ENCODE measurements at places on chromosomes 5 and 9.
A peak's percentile ranks its signal among the peaks of the same experiment; 100 is the strongest.

GRCh38 chr5:37721447-37721871, 118.4 kb downstream of the GDNF start:
- DNase-seq, result no peak

DNA sequence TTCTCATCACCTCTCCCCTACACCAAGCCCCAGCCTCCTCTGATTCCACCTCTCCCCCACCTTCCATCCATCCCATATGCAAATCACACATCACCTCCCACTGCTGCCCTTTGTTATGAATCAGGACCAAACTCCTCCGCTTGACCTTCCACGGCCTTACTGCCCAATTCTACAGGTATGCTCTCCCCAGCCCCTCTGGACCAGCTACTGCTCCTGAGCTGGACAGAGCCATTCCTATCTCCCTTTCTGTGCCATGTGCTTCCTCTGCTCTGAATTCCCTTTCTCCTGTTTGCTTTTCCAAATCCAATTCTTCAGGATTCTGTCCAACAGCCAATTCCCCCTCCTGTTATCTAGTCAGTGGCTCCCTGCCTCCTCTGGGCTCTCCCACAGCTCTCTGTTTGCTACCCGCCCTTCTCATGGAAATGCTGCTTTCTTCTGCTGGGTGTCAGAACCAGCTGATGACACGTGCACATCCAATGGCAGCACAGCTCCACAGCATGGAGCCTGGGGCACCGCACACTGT, 8.3 kb downstream of the FABP6 start:
- no peak for DNase-seq

GRCh38 chr9:98347642-98348041, 92.2 kb upstream of the TBC1D2 start:
- DNase-seq, result no peak

DNA sequence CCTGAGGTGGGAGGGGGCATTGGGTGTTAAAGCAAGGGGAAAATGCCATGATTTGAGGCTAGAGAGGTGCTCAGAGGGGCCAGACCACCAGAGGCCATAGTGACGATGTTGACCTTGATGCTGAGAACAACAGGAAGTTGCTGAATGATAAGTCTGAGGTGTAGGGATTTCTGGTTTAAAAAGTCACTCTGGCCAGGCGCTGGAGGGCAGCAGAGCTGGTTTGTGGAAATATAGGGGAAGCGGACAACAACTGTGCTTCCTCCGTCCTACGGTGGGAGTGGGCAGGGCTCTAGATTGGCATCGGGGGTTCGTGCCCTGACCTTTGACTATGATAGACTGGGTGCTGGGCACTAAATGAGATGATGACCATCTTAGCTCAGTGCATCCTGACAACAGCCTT, 44.7 kb downstream of the STOM start:
- DNase-seq, result no peak

DNA sequence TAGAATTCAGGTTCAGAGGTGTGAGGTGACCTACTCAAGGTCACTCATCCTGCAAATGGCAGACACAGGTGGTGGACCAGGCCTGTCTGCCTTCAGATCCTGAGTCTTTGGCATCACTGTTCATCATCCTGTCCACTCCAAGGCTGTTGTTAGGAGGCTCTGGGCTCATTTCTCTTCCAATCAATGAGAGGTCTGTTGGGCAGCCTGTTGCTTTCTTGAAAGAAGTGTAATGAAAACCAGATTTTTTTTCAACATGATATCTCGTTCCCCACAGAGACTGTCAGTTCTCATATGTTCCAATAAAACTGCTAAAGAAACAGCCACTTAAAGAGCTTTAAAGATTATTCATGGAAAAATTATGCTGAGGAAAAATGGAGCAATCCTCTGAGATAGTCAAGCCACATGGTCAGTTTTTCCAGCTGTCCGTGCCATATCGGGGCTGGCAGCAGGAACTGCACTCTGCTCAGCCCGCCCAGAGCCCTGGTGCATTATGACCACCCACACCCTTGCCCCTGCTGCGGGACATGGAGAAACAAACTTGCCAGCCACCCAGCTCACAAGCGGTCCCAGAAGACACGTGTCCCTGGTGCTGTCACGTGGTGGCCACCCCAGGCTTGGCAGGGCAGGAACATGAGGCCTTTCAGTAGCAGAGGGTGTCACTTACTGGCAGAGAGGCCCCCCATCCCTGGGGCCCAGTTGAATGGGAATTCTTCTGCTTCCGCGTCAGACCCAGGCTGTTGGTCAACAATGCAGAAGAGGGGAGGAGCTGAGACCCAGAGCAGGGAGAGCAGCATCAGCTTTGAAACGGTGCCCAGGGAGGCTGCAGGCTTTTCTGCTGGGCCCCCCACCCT, 63.7 kb upstream of the ANGPTL2 start:
- no peak for DNase-seq

GRCh38 chr5:55541056-55541635, 6.4 kb upstream of the PLPP1 start:
- no peak for DNase-seq

DNA sequence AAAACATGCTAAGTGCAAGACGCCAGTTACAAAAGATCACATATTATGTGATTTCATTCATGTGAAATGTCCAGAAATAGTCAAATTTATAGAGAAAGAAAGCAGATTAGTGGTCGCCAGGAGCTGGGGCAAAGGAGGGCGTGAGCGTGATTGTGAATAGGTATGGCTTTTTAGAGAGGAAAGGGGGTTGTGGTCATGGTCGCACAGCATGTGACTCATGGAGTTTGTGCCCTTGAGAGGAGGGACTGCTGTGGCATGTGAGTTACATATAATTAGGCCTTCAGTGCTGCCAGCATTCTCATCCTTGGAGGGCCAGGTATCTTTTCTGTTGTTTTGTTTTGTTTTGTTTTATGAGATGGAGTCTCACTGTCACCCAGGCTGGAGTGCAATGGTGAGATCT, 21.2 kb upstream of the MARCHF6 start:
- no peak for DNase-seq

- DNase-seq, result no peak
These were observed 5.6 kb downstream of the FAXDC2 start for GRCh38 chr5:154844809-154845208.

- DNase-seq, result no peak
These were observed 32.6 kb downstream of the SARDH start for GRCh38 chr9:133705576-133705975.

DNA sequence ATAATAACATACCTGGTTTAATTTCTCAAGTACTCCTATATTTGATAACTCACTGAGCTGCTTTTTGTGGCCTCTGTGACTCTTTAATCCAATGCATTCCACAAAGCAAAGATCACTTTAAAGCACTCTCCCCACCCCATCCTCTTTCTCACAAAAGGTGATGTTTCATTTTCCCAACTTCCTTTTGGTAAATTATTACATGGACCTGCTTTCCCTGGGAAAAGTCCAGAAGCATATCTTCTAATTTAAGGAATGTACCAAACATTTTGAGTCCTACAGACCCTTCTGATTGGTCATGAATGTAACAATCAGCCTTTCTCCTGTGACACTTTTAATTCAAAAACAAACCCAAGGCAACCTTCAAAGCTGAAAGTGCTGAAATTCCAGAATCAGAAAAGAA, 71.1 kb downstream of the MLLT3 start:
- no peak for DNase-seq

GRCh38 chr5:109690242-109690974, 681 bp downstream of the MAN2A1 start:
- DNase-seq, result peak; percentile 33

- DNase-seq, result no peak
These were observed 339.6 kb upstream of the SGCD start for GRCh38 chr5:155987265-155987810.

DNA sequence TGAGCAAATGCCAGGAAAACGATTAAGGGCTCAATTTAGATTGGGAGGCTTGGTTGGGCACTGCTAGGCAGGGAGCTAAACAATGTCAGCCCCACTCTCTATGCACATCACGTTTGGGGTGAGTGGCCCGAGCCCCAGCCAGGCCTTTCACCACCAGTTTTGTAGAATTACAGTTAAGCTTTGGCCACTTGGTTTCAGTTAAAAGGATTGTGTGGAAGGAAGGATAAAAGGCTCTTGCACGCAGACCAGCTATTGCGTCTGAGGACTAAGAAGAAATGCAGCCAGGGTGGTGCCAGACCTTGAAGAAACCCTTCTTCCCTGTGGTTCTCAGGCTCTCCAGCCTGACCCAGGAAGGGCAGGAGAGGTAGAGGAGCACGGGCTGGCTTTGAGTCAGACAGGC, 125.3 kb upstream of the SLC44A1 start:
- no peak for DNase-seq

DNA sequence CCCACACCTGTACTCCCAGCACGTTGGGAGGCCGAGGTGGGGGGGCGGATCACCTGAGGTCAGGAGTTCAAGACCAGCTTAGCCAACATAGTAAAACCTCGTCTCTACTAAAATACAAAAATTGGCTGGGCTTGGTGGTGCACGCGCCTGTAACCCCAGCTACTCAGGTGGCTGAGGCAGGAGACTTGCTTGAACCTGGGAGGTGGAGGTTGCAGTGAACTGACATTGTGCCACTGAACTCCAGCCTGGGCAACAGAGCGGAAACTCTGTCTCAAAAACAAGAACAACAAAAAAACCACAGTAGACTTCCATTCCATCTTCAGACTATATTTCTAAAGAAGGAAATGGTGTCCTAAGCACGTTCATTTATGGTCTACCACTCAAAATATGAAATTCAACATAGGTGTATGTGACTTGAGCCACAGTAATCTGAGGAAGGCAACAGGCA, 14.2 kb upstream of the SERINC5 start:
- no peak for DNase-seq

DNA sequence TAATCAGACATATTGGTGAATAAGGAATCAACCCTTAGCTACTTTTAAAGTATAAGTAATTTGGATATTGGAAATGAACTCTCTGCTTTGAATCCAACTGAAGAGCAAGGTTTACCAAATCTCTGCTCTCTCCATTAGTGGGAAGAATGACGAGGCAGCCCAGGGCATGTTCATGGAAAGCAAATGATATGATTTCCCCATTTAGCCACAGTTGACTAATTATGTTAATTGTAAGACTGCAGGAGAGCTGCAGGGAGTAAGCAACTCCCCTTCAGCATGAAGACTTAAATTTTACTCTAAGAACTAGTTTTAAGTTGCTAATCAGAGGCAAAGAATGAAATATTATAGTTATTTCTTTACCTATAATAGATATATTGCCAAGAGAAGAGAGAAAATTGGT, 194.3 kb upstream of the CD180 start:
- DNase-seq, result no peak

DNA sequence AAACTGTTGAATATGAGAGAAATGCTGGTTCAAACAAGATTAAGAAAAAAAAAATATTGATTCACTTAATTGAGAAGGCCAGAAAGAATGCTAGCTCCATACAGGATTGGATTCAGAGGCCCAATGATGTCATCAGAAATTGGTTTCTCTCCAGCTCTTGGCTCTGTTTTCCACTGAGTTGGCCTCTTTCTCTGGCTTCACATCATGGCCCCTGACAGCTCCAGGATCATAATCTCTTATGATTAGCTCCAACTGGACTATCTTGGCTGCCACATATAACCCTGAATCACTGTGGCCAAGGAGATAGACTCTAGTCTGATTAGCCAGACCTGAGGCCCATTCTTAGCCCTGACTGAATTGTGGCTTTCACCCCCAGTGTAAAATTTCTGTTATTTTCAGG, 244.7 kb upstream of the GRAMD2B start:
- no peak for DNase-seq

GRCh38 chr5:10788358-10788757, 27.3 kb upstream of the DAP start:
- DNase-seq, result no peak

DNA sequence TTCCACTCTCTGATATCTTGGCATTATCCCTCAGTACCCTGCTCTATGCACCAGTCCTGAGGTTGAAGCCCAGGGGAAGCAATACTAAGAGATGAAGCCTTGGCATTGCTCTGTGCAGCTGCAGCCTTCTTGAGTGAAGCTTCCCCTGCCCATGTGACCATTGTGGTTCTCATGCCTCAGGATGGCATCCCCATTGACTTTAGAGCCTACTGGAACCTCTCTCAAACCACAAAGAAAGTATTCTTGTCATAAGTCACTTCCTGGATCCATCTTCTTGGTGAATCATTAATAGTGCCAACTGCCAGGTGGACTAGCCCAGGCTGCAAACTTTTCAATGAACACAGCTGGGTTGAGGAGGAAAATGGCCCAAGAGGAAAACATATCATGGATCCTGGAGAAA, 283.9 kb upstream of the RFX3 start:
- DNase-seq, result no peak

DNA sequence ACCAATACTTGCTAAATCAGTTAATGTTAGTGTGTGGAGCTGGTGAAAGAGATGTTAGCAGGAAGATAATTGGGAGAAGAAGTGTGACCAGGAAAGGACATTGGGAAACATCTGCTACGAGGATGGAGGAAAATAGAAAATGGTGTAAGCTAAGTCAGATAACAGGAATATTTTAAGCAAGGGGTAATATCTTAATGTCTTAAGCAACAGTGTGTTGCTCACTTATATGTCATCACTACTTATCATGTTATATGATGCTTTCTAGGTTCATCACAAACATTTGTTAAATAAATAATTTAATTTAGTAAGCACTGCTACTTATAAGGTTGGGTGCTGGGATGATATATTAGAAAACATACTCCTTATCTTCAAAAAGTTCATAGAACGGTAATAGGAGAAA, 326.1 kb downstream of the EDIL3 start:
- DNase-seq, result no peak

GRCh38 chr5:54775645-54776044, 209.7 kb downstream of the ESM1 start:
- DNase-seq, result no peak

- DNase-seq, result no peak
These were observed 62.1 kb downstream of the ZSWIM6 start for GRCh38 chr5:61394078-61394704.

- DNase-seq, result no peak
These were observed 560.2 kb upstream of the CDH9 start for GRCh38 chr5:27598576-27598975.

DNA sequence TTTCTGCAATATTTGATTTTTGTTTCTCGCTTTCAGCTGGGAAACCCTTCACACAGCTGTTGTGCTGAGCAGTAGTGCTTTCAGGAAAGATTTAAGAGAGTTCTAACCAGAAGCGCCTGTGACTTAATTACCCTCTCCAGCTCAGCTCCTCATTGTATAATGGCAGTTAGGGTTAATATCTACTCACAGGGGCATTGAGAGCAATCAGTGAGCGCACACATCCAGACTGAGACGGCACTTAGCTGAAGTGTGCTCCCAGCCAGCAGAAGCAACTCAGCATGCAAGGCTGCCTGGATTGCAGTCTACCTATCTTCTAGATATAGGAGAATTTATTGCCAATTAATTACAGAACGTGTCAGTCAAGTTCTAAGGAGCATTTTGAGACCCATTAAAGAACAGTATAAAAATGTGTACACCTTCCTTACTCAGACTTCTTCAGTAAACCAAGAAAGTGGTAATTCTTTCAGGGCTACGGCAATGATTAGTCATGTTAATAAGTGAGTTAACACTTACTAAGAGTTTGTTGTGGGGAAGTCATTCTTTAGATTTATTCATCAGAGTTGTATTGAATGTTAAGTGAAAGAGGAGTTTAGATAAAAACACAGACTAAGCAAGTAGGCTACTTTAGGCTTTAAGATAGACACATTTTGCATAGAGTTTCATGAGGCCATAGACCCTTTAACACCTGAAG, 111.7 kb upstream of the PCAT7 start:
- no peak for DNase-seq

All from stimulated activated CD8-positive, alpha-beta memory T cell treated with anti-CD3 and anti-CD28 coated beads, Interleukin-7, amount 100 ng/mL, for 4 hours (primary cell).